M059J (cell line): ENCODE measurements at places on chromosomes 11 and 22.
A peak's percentile ranks its signal among the peaks of the same experiment; 100 is the strongest.

GRCh38 chr11:112620621-112621394 lies 340.4 kb upstream of the NCAM1 start:
- DNase-seq = peak; percentile 47

GRCh38 chr11:130358398-130358797 lies 43.7 kb upstream of the ZBTB44 start:
- no peak for DNase-seq

GRCh38 chr11:123434911-123435310 lies 4.8 kb downstream of the GRAMD1B start:
- DNase-seq = no peak

GRCh38 chr11:38819981-38820380 lies 2221.9 kb upstream of the RAG2 start:
- DNase-seq = no peak

DNA sequence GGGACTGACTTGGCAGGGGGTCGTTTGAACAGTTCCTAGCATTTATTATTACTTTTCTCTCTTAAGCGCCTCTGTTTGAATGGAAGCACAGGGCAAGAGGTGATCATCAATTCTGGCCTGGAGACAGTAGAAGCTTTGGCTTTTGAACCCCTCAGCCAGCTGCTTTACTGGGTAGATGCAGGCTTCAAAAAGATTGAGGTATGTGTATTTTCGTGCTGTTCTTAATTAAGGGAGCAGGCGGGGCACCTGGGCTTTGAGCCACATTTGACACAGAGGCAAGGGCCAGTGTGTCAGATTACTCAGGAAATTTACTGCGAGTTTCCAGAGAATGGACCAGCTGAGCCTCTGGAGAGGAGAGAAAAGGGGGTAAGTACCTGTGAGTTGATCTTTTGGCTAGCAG lies 102.4 kb upstream of the SORL1-AS1 start:
- no peak for DNase-seq

DNA sequence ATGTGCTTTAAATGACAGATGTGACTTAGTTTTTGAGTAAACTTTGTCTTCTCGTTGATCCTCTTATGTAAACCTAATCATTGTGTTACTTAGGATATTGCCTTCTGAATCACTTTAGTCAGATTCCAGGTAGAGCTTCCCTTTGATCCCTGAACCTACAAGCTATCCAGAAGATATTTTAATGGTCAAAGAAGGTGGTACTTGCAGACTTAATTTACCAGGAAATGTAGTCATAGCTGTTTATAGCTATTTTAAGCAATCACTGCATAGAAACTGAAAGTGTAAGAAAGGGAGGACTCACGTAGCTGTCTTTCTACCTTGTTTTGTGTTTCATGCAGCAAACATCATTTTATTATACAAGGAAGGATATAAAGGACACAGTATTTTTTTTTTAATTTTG lies 189.5 kb downstream of the DDX10 start:
- peak; percentile 32 for DNase-seq

- DNase-seq = no peak
Observed at GRCh38 chr11:119708384-119708783, 20.6 kb downstream of the NECTIN1 start.

- peak; percentile 80 for DNase-seq
Observed at GRCh38 chr11:94623120-94623735, 56.1 kb downstream of the PIWIL4 start.

- no peak for DNase-seq
Observed at GRCh38 chr11:19656140-19656541, 56.5 kb upstream of the NAV2 start.

DNA sequence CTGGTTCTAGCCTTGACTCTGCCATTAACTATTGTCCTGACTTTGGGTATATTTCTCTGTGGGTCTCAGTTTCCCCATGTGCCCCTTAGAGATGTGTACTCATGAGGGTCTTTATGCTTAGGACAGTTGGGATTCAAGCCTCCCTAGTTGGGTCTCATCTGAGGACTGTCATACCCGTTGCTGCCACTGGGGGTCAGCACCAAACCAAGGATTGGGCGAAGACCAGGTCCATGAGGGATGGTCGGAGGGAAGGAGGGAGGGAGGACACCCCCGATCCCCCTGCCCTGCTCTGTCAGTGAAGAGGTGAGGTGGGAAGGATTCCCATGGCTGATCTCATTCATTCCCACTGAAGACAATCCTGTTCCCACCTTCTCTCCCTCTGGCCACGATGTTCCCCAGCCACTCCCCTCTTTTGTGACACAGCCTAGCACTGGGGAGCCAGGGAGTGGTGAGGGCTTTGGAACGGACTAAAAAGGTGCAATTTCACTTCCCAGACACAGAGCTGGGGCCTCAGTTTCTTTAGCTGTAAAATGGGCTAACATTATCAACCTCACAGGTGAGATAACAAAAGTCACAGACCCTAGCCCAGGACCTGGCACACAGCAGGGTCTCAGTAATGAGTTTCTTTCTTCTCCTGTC lies 12.4 kb upstream of the KLHL35 start:
- peak; percentile 57 for DNase-seq

DNA sequence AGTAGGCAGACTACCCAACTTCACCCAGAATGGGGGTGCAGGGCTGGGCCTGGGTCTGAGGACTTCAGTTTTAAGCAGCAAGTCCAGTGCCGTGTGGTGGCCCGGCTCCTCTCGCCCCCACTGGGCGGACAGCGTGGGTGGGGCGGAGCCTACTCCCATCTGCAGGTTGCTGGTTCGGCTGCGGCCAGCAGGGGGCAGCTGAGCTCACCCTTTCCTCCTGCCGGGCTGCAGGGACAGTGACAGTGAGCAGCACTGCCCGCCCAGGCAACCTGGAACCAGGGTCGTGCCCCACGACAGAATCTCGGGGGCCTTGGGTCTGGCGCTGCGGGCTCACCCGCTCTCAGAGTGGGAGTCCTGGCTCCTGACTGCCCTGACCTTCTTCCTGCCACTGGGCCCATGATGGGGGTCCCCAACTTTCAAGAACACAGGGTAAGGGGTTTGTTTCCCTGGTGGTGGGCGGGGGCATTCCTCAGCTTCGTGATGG lies 6.2 kb upstream of the NEAT1 start:
- peak; percentile 79 for DNase-seq

DNA sequence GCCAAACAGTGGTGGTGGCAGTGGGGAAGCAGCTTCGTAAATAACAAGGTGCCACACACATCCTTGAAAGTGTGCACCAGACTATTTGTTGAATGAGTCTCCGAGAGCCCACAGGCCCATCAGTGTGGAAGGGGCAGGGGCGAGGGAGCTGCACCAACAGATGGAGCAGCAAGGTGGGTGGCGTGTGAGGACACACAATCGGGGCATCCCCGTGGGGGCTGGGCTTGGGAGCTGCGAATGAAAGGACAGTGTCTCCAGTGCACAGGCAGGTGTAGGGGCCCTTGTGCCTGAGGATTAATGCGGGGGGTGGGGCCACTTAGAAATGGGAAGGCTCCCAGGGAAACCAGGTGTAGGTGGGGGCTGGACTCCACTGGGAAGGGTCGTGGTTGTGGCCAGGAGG lies 2.8 kb downstream of the NRXN2 start:
- no peak for DNase-seq

GRCh38 chr11:119538753-119539152 lies 115.8 kb upstream of the THY1 start:
- peak; percentile 32 for DNase-seq

DNA sequence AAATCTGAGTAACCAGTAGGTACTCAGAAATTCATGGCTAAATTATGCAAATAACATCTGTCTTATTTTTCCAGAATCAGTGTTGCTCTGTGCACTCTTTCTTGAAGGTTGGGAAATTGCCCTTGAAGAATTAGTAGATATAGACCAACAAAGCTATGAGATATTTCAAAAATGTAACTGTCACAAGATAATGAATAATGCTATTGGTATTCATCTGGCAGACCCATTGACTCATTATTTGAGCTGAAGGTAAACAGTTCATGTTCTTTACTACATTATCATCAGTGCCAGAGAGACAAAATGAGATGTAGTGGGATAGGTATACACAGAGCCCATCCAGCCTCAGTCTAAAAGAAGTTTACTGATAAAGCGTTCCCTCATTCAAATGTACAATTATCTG lies 274.7 kb downstream of the CASP12 start:
- peak; percentile 81 for DNase-seq

- no peak for DNase-seq
Observed at GRCh38 chr11:133896642-133897330, 51.5 kb upstream of the SPATA19 start.

GRCh38 chr11:45071232-45071631 lies 75.2 kb upstream of the PRDM11 start:
- no peak for DNase-seq

- peak; percentile 92 for DNase-seq
Observed at GRCh38 chr11:130999992-131000770, 83.9 kb upstream of the SNX19 start.

DNA sequence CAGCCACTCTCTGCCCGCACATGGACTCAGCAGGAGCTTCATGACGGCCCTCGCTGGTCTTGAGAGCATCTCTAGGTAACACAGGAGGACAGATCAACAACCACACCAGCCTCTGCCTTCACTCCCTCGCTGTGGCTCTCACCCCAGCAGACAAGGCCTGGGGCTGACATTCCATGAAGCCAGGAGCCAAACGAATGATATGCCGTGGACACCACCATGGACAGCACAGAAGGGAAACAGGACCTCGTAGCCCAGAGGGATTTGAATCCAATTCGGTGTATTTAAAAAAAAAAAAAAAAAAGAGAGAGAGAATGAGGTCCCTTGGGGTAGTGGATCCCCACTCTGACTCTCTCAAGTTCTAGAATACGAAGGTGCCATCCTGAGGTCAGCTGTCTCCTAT lies 385.5 kb downstream of the SHANK2 start:
- no peak for DNase-seq

- peak; percentile 48 for DNase-seq
Observed at GRCh38 chr11:125180413-125181305, 16.1 kb downstream of the PKNOX2 start.

DNA sequence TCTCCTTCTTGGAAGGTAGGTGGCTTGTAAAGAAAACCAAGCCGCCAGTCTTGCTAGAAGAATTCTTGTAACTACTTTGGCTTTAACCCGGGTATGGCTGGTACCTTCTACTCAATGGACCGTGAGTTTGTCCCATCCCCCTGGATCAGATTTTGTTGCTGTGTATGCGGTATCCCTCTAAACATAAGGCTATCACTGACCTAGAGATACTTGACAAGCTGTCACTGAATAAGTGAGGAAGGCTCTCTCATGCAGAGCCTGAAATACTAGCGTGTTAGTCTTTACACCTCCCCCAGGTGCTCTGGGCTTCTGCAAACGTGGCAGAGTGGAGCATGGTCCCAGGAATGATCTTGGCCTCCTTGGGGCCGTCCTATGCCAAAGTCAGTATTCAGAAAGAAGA lies 34.5 kb downstream of the GLB1L2 start:
- DNase-seq = no peak

- DNase-seq = no peak
Observed at GRCh38 chr11:43393765-43394355, 35.1 kb downstream of the TTC17 start.

DNA sequence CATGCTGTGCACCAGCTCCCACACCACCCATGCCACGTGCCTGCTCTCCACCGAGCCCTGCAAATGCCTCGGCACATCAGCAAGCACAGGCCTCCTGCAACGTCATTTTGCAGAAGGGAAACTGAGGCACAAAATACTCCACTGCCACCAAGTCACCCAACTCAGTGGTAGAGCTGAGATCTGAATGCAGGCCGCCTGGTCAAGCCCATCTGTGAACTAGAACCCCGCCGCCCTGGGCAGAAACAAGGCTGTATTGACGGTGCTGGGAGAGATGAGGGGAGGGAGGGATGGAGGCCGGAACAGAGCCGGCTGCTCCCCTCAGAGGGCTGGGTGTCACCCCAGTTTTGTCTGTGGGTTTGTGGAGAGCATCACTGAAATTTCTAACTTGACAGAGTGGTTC lies 81.4 kb downstream of the CDKN1C start:
- DNase-seq = no peak

DNA sequence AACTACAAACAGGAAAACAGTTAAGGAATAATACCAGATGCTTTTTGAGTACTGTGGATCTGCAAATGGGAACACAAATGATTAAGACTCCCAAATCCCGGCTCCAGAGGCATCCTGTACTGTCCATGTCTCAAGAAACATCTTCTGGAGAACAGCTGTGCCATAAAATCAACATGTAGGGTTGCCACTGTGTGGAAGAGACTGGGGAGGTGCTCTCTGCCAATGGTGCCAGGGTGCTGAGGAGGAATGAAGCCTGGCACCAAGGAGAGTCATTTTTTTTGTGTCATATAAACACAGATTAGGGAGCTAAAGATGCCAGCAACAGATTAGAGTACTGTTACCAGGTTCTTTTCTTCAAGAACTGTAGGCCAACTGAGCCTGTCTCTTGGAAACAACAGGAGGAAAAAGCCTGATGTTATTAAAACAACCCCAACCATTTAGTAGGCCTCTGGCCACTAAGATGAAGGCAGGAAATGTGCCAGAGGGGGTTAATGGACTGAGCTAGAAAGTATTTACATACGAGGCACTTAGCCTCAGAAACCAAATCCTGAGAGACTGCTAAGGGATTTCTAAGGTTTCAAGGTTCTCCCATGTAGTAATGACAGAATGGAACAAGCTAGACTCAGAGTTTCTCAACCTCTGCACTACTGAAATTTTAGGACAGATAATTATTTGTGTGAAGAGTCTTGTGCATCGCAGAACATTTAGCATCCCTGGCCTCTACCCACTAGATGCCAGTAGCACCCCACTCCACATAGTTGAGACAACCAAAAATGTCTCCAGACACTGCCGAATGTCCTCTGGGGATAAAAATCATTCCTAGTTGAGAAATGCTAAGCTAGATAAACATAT lies 54.6 kb upstream of the CHRM4 start:
- no peak for DNase-seq

DNA sequence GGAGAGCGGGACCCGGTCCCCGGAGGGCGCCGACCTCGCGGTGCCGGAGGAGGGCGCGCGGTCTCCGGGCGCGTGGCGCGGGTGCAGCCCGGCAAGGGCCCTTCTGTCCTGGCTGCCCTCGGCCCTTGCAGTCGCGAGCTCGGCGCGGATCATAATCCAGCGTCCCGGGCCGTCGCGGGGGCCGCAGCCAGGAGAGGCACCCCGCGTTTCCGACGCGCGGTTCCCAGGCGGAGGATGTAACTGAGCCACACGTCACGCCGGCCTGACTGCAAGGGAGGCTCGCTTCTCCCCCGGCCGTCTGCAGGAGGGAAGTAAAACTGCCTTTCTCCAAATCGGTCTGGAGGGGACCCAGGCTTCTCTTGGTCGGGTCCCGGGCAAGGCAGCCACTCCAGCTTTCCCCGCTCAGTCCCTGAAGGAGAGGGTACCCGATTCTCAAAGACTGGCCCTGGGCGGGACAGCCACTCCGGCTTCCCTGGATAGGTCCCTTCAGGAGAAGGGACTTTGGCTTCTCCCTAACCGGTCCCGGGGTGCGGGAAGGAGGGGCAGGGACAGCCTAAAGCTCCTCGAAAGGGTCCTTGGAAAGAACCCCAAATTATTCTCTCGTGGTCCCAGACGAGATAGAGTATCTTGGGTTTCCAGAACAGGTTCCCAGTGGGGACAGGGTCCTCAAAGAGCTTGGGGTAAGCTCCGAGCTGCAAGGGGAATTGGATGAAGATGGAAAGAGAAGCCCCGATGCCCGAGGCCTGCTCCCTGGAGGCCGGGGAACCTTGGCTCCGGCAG lies 836 bp downstream of the SPON1 start:
- DNase-seq = no peak
